ENCODE measurements at places on chromosomes 5 and 9.
A peak's percentile ranks its signal among the peaks of the same experiment; 100 is the strongest.

DNA sequence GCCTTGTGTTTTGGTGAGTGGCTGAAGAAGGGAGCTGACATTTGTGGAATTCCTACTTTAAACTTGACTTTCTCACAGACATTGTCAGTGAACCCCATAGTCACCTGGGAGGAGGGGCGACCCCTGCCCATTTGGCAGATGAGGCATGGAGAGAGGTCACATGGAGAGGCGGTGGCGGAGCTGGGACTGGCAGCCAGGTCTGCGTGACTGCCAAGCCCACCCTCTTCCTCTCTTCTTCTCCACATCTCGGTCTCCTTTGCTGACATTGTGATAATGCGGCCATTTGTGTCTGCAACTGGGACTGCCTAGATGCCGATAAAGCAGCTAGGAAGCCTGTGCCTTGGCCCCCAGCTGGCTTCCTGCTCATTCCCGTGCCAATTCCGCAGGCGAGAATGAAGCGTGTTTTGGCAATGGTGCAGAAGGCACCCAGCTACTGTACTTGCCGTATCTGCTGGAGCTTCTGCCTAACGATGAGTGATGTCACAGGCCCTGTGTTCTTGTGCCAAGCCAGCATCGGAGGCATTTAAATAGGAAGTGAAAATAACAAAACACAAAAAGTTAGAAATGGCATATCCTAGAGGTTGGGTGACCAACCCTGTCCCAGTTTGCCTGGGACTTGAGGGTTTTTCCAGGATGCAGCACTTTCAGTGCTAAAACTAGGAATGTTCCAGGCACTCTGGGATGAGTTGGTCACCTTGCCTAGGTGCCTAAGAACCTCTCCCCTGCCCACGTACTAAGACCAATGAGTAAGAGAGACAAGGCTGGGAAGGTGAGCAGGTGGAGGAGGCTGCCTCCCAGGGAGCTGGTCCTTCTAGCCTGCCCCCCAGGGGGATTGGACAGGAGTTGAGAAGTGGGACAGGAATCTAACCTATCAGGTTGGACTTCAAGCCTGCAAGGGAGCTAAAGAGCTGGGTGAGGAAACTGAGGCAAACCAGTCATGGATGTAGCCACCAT lies 23.6 kb downstream of the OLFML2A start:
- no peak for DNase-seq

GRCh38 chr9:112831281-112831851 lies 59.3 kb downstream of the SLC46A2 start:
- DNase-seq = no peak

GRCh38 chr5:74673011-74673790 lies 11.8 kb upstream of the HEXB start:
- no peak for DNase-seq

- no peak for DNase-seq
These were observed 343.4 kb upstream of the PAPPA start for GRCh38 chr9:115810166-115810565.

DNA sequence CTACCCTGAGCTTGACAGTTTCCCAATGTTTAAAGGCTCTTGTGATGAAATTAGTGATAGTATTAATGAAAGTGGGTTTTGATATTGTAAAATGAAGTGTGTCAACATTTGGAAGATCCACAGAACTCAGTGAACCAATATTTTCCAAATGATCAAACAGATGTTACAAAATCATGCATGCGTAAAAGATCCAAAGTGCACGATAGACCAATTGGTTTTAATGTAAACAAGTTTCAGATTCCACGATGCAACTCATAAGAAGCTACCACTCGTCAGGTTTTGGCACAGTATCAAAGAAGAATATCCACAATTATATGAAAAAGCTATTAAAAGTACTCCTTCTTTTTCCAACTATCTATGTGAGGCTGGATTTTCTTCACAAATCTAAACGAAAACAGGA lies 82.3 kb downstream of the SLC38A9 start:
- no peak for DNase-seq

DNA sequence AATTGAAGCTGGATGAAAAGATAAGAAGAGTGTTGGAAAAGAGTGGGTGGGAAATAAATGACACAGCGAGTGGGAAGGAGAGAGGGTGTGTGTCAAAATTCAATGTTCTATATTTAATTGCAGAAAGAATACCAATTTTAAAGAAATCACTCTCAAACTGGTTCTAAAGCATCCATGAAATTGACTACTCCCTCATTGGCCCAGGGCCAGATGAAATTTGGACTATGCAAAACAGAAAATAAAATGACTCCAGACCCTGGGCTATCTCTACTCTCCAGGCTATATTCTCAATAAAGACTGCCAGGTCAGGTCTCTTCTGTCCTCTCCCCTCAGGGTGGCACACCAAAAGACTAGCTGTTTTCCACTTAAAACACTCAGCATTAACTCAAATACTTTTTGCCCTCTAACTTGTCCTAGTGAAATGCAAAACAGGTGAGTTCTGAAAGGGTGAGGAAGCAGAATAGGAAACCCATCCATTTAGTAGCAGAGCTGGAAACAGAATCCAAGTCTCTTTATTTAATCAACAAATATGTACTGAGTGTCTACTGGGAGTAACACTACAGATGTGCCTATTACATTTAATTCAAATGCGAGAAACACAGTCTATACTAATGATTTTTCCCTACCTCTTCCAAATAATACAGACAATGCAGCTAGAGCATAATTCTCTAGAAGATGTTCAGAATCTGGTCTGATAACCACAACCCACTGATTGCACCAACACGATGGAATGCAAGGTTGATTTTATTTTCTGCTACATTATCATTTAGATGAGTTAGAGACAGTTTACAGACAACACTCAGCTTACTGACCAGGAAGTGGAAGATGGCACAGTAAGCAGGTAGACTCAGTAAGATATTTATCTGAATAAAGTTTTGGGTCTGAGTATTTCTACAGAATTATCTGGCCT lies 42.1 kb downstream of the EFCAB9 start:
- no peak for DNase-seq

GRCh38 chr5:113336975-113337374 lies 97.8 kb downstream of the TSSK1B start:
- DNase-seq = peak; percentile 40

DNA sequence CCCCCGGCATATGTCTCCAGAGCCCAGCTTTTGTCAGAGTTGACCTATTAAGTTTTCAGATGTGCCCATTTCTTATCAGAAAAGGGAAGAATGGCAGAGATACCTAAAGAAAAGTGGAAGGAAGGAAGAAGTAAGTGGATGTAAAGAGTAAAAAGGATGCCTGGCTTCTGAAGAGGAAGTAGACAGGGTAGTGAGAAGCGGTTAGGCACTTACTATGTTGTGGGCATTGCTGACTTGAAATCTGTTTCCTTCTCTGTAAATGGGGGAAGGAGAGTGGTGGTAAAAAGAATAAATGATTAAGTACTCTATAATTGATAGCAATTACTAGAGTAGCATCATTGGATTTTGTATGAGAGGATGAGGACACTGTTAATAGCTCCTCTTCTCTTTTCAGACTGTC lies 9.9 kb downstream of the ANP32B start:
- DNase-seq = no peak

- no peak for DNase-seq
These were observed 5.2 kb downstream of the DENND1A start for GRCh38 chr9:123924727-123925126.

GRCh38 chr5:606061-606460 lies 6.1 kb upstream of the CEP72 start:
- DNase-seq = no peak

- no peak for DNase-seq
These were observed 97.6 kb downstream of the CDH10 start for GRCh38 chr5:24547132-24547531.

- DNase-seq = no peak
These were observed 12.6 kb downstream of the PLGRKT start for GRCh38 chr9:5425006-5425628.

- DNase-seq = no peak
These were observed 71.4 kb downstream of the GABBR2 start for GRCh38 chr9:98637381-98637780.

DNA sequence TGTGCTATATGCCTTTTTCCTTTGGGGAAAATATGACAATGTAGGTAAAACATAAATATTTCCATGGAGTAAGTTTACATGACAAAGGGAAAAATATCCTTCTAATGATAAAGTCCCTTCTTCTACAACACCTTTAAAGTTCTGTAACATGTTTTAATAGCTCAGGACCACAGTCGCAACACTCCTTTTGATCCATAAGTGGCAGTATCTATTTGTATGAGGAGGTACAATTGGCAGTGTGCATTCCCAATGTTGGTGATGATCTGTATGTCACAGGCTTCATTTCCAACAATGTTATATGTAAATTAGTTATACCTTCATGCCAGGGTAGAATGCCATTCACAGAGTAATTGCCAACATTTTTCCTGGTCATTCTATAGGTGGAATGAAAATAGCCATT lies 127.1 kb upstream of the CCNH start:
- DNase-seq = no peak

DNA sequence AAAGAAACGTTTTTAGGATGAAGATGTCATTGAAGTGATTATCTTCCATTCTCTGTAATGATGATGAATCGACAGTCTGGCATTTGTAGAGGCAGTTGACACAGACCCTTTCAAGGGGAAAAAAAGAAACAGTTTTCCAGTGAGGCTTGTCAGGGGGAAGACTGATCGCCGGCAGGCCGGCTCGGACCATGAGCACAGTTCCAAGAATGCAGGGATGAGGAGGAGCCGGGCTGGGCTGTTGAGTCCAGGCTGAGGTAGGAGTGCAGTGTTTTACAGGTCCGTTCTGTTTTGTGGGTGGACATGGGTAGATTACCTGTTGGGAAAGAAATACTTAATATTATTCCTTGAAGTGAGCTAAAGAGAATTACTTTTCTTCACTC lies 194.6 kb downstream of the AOPEP start:
- no peak for DNase-seq

- DNase-seq = peak; percentile 82
These were observed 375.9 kb upstream of the TLE4 start for GRCh38 chr9:79195879-79196278.

- no peak for DNase-seq
These were observed 115.2 kb downstream of the ADAMTS2 start for GRCh38 chr5:179230061-179230461.

DNA sequence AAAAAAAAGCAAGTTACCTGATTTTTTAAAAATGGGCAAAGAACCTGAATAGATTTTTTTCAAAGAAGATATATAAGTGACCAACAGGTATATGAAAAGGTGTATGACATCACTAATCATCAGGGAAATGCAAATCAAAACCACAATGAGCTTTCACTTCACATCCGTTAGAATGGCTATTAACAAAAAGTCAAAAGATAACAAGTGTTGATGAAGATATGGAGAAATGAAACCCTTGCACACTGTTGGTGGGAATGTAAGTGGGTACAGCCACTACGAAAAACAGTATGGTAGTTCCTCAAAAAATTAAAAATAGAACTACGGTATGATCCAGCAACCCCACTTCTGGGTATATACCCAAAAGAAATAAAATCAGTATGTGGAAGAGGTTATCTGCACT lies 134.8 kb downstream of the UGCG start:
- DNase-seq = no peak

DNA sequence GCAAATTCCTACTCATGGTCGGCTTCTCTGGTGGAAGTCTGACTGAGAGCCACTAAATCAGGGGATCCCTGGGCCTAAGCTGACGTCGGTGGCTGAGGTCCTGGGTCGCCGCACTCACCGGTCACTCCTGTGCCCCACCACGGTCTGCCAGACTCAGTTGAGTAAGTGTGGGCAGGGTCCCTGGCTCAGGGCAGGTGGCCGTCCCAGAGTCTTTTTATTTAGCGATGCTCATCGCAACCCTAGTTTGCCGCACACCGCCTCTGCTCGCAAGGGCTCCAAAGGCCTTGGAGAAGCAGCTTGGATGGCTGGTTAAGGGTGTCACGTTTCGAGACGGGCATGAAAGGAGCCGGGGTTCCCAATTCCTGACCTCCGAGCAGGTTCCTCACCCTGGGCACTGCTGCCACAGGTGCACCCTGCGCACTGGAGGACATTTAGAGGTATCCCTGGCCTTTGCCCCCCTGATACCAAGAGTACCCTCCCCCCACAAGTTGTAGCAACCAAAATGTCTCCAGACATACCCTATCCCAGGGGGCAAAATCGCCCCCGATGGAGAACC lies 59.9 kb downstream of the NSUN2 start:
- no peak for DNase-seq

DNA sequence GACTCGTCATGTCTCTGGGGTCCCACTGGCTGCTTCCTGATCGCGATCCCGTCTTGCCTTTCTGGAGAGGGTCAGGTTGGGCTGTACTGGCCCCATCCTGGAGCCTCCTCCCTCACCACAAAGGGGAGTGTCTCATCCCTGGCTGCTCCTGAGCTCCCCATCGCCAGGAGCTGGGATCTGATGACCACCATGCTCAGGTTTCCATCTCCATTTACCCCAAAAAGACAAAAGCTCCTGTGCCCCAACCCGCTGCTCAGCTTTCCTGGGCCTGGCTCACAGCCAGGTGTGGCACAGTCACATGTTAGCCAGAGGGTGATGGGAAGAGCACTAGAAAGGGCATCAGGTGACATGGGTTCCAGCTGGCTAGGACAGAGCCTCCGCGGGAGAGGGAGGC lies 47.3 kb upstream of the CDKN2AIPNL start:
- DNase-seq = no peak

- DNase-seq = no peak
These were observed 14.0 kb upstream of the LOX start for GRCh38 chr5:122091936-122092600.

GRCh38 chr9:124450241-124450924 lies at the start of gene ADGRD2:
Gene ADGRD2 (plus strand): TSS chr9:124450451. CDS start chr9:124451667, 1,216 bp downstream.
- DNase-seq = no peak

DNA sequence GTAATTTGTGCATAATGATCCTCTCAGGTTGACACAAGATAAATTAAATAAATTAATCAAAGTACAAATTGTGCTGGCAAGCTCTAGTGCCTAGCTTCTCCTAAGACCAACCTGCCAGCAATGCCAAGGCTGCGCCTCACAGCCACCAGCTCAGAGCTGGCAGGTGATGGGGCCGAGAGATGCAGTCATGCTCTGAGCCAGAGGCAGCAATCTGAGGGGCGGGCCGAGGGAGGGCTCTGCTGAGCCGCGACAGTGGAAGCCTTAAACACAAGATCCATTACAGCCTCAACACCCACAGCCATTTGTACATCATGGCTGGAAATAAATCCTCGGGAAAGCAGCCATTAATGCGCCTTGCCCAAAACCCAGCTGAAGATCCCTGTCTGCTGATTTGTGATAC lies 20.3 kb downstream of the MED27 start:
- DNase-seq = no peak

DNA sequence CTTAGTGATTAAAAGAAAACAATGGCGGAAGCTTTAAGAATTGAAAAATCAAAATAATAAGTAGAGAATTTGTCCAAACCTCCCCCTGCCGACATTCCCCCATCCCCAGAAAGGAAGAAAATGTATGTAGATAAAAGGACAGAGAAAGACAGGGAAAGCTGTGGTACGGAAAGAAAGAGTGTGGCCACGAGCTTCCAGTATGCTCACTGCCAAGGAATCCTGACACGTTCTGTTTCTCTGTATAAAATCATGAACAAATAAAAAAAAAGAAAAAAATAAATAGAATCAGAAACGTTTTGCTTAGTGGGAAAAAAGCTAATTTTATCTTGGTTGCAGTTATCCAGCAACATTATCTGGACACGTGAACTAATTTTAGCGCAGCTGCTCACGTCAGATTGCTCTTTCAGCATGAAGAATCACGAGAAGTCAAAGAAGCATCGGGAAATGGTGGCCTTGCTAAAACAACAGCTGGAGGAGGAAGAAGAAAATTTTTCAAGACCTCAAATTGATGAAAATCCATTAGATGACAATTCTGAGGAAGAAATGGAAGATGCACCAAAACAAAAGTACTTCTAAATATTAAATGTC lies 15.2 kb downstream of the DNAJC21 start:
- DNase-seq = no peak

Measured in AG09309 (cell line).